Mucosa of descending colon (tissue), 3 donors: ENCODE measurements at places on chromosomes 11 and 22.
A peak's percentile ranks its signal among the peaks of the same experiment; 100 is the strongest.

DNA sequence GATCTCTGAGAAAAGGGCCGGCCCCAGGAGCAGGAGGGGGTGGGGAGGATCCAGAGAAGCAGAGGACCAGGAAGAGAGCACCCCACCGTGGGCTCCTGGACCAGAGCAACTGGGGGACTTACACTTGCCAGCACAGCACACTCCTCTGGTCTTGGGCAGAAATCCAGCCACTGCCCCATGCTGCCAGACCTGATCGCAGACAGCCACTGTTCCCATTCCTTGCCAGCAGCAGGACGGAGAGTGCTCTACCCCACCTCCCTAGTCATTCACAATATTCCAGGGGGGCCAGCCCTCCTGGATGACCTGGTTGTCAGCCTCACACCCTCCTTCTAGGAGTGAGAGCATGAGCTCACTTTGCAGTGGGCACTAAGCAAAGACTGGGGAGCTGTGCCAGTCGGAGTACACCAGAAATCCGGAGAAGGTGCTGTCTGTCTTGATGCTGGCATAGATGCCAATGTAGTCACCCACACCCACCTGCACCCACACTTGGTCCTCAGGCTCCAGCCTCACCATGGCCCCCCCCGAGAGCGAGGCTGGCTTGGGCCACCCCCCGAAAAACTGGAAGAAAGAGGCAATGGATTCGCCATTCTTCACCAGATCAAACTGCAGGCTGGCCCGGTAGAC, 1.6 kb downstream of the C1QTNF5 start:
- no peak for DNase-seq

GRCh38 chr11:995752-996420, 40.6 kb downstream of the MUC6 start:
- DNase-seq = no peak

DNA sequence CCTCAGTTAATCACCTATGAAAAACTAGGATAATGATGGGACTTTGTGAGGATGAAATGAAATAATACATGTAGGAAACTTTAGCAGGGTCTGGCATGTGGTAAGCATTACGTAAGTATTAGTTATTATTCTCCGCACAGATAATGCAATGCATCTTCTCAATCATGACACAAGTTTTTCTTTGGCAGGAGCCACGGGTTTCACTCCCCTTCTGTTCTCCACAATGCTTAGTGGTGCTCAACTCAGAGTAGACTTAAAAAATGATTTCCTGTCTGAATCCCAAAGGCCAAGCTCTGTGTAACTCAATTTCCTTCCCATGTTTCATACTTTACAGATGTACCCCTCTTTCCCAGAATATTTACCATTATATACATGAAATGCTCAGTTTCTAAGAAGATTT, 82.9 kb downstream of the CCDC34 start:
- no peak for DNase-seq

DNA sequence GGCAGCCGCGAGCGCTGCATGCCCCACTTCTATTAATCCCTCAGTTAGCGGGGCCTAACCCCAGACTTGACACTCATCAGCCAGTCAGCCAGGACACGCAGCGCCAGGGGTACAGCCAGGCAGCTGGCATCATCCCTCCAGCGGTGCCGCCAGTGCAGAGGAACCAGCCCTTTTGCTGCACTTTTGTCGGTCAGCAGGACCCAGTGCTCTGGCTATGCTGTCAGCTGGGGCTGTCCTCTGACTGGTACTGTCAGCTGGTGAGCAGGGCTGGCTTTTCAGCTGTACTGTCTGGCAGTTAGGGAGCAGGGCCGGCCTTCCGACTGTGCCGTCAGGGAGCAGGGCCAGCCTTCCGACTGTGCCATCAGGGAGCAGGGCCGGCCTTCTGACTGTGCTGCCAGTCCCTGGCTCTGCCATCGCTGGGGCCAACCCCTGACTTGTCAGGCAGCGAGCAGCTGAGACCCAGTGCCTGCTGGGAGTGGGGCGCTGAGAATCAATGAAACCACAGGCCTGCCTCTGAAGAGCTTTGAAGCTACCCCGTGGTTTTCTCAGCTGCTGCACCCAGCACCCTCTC, 115.4 kb downstream of the KIAA1671 start:
- peak; percentile 52 for DNase-seq

DNA sequence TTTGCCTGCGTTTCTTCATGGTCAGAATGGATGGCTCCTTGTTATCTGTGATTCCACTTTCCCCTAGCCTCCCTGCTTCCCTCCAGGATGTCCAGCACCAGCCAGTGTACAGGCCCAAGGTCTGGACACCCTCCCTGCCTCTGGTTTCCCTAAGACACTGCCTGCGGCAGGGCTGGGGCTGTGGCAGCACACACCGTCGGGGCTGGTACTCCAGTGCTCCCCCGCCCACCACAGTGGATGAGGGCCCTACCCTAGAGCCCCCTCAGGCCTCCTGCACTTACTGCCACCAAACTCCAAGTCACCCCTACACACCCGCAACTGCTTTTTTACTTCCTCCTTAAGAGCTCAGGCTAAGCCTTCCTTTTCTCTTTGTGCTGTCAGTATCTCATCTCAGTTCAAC, 28.9 kb downstream of the ZNF214 start:
- DNase-seq = no peak

DNA sequence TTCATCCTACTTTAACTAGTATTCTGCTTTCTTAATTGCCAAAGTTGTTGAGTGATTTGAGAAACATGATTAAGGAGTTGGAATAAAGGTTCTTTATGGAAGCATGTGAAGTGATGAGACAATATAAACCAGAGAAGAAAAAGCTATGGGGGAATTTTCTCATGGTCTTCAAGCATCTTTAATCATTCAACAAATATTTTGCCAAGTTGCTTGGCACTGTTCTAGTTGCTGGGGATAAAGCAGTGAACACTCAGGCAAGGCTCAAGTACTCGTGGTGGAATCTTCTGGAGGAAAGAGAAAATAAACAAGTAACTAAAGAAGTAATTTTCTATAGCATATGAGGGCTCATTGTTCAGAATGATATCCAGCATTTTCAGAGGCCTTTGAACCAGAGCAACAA, 9.2 kb upstream of the PIWIL4 start:
- DNase-seq = no peak

DNA sequence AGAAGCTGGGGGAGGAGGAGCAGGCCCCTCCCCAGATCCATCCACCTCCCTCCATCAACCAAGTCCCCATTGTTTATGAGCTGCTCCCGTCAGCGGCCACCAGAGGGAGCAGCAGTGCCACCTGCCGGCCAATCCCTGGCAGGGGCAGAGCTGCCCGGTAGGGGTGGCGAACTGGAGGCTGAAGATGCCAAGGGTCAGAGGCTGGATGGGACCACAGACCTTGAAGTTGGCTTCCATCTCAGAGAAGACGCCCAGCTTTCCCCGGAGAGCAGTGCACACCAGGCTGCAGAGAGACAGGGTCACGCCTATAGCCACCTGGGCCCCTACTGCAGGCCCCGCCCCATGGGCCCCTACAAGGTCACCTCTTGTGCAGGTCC, 3.6 kb downstream of the FIBP start:
- peak; percentile 82 for DNase-seq

DNA sequence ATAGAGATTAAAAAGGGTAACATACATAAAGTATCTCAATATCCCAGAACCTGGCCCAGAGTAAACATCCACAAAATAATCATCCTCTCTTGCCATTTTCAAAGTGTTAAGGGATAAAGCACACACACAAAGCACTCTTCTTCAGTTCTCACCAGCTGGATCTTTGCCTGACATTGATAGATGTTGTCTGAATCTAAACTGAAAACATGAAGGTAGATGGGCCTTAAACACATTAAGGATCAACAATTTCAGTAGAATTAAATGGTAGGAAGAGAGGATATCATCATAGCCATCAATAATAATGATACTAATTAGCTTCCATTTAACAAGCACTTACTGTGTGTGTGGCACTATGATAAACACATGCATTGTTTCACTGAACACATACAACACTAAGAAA, 261.1 kb downstream of the OPCML start:
- no peak for DNase-seq

DNA sequence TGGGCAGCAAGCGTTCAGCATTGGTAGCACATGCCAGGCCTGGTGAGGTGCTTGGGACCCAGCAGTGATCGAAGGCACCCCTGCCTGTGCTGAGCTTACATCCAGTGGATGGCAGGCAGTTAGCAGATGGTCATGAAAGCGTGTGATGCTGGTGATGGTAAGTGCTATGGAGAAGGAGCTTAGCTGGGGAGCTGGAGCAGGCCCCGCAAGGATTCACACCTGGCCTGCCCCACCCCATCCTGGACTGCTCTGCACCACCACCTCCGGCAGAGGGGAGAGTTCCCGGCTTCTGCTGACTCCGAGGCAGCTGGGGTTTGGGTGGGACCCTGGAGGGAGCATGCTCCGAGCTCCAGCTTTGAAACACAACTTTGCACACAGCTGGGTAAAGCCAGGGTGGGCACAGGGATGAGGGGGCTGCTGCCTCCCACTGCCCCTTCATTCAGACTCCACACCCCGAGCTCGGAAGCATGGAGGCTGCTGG, 16.2 kb downstream of the MPPED1 start:
- no peak for DNase-seq

DNA sequence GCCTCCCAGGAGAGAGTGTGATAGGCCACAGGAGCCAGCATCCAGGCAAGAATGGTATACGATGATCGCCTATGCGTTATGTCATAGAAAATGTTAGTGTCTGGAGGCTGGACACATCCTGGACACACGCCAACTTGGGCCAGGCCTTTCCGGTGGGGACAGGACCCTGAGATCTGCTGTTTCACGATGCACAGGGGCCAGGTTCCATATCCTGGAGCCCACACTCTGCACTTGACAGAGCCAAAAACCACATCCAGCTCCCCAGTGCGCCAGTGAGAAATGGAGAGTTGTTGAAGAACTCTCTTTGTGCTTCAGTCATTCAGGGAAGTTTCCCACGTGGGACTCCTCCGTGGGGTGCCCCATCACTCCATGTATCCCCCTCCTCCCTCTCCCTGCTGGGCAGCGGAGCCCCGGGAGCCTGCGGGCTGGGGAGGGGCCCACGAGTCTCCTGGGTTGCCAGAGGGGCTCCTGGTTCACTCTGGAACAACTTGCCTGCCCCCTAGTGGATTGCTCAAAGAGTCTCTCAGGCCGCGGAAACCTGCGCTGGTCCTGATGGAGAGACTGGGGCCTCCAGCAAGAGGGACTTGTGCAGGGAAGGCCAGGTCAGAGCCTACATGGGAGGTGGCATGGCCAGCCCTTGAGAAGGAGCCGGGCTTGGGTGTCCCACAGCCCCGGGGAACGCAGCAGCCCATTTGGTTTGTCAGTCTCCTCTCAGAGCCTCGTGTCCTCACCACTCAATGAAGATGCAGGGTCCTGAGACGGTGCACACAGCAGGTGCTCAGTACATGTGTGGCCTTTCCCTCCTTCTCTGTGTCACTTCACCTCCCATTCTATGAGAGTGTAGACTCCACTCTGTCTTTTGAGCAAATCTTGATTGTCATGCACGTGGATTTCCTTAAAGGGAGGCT, 10.2 kb upstream of the LRRC32 start:
- no peak for DNase-seq

DNA sequence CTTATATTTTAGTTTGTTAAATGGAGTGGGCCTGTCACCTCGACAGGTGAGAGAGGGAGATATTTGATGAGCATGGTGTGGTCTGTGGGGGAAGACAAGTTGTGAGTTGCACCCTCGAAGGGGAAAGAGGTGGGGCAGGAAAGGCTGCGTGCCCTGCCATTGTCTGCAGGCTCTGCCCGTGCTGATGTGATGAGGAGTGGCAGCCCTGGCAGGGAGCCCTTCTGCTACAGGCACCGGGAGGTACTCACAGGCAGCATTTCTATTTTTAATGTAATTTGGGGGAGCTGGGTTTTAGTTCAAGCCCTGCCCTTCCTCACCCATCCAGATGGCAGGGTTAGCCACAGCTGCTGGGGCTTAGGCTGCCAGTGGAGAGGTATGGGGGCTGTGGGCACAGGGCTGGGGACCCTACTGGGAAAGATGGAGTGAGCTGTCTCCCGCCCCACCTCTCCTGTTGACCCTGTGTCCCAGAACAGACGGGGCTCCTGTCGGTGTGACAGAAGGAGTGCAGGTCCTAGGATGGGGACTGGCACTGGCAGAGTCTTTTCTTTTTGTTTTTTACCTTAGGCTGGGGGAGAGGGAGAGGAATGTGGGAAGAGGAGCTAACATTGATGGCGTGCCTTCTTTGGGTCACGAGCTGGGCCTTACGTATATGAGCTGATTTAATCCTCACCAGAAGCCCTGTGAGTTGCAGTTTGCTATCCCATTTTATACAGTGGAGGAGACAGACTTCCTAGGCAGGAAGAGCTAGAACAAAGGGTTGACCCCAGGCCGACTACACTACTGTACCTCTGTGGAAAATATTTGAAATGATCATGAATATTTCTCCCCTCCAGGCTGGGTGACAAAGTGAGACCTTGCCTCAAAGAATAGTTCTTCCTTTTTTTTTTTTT, 51.6 kb downstream of the CEP164 start:
- no peak for DNase-seq

GRCh38 chr11:46617972-46618314, 590 bp downstream of the ATG13 start:
- DNase-seq = no peak

DNA sequence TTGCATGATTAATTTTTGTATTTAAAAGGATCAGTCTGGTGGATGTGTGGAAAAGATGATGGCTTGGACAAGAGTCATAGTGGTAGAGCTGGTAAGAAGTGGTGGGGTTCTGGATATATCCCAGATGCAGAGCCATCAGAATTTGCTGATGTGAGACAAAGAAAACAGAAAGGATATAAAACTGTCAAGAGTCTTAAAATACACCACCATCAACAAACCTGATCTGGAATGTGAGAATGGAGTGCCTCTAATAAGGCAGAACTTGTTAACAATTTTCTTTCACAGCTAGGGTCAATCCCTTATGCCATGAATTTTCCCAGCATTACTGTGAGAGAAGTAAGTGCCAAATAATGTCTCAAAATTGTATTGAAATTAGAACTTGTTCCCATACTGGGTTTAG, 215.4 kb downstream of the METTL15 start:
- DNase-seq = no peak

DNA sequence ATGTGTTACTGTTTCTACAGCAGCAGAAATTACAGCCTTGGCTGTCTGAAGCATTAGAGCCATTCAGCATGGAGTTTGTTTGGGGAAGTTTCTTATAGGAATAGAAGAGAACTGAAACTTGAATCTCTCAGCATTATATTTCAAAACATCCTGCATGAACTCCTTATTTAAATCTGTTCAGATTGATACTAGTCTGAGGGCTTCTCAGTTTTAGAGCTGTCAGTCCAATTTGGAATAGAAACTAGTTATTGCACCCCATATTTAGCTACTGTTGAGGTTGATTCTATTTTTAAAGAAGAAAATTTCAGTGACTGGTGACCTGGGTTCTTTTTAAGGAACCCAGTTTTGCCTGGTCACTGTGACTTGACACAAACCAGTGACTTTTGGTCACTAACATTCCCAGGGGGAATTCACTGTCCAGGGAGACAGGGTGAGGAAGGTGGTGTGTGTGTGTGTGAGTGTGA, 126.0 kb upstream of the TTC12 start:
- no peak for DNase-seq

GRCh38 chr11:1573077-1573902, 1.2 kb upstream of the DUSP8 start:
- peak; percentile 82 for DNase-seq

GRCh38 chr11:108897071-108897481, 232.2 kb downstream of the DDX10 start:
- DNase-seq = no peak

- DNase-seq = peak; percentile 30
These were observed 16.5 kb upstream of the GAL start for GRCh38 chr11:68667511-68668500.

GRCh38 chr11:102989379-102990047, 34.0 kb upstream of the MMP13 start:
- no peak for DNase-seq
